ENCODE measurements at places on chromosomes 7 and 10.
A peak's percentile ranks its signal among the peaks of the same experiment; 100 is the strongest.

DNA sequence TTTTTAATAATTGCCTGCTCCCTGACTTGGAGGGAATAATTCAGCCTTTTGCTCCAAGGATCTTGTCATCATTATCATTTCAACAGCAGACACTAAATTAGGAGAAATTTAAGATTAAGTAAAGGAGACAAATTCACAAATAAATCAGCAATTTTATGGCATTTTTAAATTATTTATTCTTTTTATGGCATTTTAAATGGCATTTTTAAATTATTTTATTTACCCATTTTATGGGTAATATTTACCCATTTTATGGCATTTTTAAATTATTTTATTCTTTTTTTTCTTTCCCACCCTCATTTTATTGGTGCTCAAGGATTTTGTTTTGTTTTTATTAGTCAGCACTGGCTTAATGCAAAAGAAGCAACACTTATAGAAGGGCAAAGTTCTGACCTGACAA, 1201.0 kb upstream of the SORCS1 start:
- DNase-seq, result no peak

GRCh38 chr7:43470110-43470509, 112.8 kb upstream of the STK17A start:
- no peak for DNase-seq

DNA sequence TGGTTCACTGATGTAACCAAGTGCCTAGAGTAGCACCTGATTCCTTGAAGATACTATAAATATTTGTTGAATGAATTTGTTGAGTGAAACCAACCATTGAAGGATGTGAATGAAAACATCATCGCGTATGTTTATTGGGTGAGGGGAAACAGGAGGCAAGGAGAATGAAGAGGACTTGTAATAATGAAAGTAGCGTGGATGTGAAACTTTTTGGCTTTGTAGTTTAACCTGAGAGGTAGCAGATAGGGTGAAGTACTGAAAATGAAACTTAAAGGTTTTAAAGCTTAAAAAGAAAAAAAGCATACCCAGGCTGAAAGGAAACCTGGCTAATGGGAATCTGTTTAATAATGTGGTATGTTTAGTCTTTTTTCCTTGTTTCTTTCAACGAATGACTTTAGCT, 5.2 kb downstream of the CCNY start:
- DNase-seq, result no peak

DNA sequence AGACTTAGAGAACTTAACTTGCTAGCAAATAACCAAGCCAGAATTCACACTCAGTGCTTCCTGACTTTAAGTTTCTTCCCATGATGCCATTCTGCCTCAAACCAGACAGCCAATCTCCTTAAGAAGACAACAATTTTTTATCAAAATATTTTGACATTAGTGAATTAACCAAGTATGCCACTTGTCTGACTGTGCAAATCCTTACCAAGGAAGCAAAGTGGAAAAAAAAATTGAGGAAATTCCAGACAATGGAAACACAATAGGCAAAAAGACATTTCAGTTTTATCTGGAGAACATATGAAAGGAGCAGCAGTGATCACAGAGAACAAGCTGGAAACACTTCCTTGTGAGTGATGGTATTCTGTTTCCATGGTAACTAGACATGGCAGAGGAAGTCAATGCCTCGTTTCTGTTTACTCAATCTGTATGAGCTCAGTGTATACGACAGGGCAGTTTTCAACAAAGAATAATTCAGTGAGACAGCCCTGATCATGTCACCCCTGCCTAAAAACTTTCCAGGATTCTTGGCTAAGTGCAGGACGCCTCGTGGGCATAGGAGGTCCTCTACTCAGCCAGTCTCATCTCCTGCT, 114.2 kb downstream of the DYNC1I1 start:
- peak; percentile 51 for DNase-seq
